HCEC 1CT (cell line): ENCODE measurements at places on chromosomes 7 and 10.

DNA sequence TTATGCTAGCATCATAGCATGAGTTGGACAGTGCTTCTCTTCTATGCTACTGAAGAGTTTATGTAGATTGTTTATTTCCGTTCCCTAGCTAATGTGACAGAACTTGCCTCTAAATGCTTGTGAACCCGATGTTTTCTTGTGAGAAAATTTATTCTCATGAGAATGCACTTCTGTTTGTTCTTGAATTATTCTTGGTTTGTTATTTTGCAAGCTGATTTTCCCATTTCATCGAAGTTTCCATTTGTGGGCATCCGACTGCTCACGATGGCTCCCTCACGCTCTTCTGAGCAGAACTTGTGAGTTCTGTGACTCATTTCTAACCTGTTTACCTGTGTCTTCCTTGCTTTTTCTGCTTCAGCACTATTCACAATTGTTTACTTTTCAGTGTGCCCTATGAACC, 59.9 kb downstream of the WDFY4 start:
- no peak for DNase-seq

DNA sequence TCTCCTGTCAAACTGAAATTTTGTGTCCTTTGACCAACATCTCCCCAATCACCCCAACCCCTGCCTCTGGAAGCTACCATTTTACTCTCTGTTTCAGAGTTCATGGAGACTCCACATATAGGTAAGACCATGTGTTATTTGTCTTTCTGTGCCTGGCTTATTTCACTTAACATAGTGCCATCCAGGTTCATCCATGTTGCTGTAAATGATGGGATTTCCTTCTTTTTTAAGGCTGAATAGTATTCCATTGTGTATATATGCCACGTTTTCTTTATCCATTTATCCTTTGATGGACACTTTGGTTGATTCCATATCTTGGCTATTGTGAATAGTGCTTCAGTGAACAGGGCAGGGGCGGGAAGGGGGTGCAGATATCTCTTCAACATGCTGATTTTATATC, 18.0 kb upstream of the FBXW4 start:
- no peak for DNase-seq

GRCh38 chr10:13047529-13048206, 46.2 kb upstream of the CCDC3 start:
- no peak for DNase-seq

GRCh38 chr7:101744588-101744987, 72.8 kb upstream of the CUX1 start:
- DNase-seq = no peak

DNA sequence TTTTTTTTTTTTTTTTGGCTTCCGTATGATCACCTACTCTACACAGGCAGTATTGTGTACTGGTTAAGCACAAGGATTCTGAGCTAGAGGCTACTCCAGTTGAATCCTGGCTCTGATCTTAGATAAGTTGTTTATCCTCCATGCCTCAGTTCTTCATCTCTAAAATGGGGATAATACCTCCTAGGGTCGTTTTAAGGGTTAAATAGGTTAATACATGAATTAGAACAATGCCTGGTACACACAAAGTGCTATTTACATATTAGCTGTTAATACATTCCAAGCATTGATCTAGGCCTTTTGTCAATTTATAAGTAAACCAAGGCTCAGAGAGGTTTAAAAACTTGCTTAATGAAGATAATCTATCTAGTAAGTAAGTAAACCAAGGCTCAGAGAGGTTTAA, 59.0 kb downstream of the ST7 start:
- DNase-seq = no peak

DNA sequence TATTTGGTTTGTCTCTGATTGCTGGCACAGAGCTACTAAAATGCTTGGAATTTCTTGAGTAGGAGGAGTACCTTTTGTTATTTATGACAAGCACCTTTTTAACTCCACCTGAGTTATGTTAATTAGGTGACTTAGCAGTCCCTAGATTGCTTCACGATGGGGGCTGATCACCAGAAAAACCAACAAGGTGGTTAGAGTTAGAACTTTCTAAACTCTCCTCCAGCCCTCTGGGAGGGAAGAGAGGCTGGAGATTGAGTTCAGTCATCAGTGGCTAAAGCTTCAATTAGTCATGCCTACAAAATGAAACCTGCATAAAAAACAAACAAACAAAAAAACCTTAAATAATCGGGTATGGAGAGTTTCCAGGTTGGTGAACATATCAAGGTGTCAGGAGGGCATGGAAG, 23.6 kb upstream of the ING3 start:
- no peak for DNase-seq

DNA sequence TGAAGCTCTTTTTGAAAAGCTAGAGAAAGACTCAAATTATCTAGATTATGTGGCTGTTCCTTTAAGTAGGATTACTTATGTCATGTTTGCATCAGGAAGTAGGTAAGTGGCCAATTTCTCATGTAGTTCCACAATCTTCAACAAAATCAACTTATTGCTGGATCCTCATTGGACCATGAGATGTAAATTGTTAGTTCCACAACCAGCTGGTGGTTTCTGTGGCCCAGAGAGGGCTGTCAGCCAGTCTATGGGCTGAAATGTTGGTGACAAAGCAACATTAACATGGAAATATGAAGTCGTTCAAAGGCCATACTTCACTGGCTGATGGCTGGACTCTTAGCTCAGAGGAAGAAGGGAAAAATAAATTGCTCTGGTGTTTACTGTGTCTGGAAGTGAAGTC, 157.9 kb downstream of the PLXDC2 start:
- DNase-seq = no peak

GRCh38 chr10:112498806-112499205, 51.8 kb downstream of the VTI1A start:
- no peak for DNase-seq

DNA sequence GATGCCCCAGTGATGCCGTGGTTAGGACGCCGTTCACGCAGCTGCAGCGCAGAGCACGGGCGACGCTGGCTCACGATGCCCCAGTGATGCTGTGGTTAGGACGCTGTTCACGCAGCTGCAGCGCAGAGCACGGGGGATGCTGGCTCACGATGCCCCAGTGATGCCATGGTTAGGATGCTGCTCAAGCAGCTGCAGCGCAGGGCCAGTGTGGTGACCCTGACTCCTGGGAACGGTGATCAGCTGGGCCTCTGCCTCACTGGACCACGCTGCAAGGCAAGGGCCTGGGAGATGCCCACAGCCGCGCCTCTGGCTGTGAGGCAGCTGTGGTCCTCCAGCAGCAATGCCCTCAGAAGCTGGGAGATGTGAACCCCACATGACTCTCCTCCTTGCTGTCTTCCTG, 280.6 kb downstream of the DNAJB6 start:
- DNase-seq = no peak

DNA sequence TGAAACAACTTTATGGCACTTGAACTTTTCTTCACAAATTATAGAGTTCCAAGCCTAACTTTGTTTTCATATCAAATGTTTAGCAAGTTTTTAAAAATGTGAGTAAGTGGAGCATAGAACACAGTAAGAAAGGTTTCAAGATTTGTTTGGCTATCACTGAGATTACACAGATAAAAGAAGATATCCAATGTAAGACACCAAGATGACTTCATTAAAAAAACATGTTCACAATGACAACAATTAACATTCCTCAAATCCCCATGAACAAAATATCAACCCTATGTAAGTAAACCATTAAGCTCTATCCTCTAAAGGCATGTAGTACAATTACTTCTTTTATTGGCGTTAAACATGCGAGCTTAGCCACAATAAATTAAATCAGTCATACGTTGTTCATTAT, 129.7 kb downstream of the RELN start:
- DNase-seq = no peak

DNA sequence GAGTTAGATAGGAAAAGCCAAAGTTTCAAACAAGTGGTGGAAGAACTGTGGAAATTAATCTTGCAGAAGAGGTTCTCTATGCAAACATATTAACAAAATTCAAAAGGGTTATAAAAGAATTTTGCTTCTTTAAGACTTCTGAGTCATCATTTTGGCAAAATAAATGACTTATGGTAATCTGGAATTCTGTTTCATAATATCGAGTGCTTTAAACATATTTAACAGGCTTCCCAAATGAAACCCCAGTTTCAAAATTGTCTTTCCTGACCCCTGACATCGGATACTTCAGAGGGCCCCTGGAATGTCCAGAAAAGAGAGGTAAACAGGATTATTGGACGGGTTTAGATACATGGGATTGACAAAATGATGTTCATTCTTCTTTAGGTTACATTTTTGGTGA, 444.6 kb downstream of the HTR7 start:
- DNase-seq = peak; percentile 79

DNA sequence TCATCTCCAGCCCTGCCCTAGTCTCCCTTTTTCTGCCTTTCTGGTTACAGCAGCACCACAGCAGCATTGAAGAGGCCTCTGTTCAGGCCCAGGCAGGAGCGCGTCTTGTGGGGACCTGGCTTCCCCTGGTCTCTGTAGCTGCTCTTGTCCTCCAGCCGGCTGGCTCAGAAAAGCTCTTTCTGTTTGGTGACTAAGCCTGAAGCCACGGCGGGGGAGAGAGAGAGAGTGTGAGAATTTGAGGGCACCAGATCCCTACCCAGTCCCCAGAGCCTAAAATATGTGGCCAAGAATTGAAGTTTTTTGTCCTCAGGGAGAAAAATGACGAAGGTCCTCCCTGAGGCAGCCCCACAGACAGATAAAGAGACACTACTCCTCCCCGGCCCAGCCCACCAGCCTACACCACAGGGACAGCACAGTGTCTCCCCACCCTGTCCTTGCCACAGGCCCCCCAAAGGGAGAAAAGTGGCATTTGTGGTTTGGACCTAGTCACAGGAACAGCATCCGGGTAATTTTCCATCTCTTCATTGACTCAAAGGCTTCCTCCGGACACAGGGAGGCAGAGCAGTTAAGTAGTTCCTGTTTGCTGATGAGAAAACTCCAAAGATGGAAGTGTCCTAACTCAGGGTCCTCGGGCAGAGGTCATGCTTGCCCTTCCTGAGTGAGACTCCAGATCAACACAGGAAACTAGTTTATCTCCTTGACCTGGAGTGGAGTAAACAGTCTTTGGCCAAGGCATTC, 13.3 kb upstream of the FAM180A start:
- peak; percentile 58 for DNase-seq

- DNase-seq = no peak
These were observed 71.5 kb downstream of the WAPL start for GRCh38 chr10:86449926-86450558.

DNA sequence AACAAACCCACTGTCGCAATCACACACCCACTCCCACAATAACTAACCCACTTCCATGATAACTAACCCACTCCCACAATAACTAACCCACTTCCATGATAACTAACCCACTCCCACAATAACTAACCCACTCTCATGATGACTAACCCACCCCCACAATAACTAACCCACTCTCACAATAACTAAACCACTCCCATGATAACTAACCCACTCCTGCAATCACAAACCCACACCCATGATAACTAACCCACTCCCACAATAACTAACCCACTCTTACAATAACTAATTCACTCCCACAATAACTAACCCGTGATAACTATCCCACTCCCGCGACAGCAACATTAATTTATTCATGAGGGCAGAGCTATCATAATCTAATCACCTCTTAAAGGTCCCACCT, 105.8 kb downstream of the COL13A1 start:
- no peak for DNase-seq

- peak; percentile 87 for DNase-seq
These were observed 23.3 kb downstream of the YAE1 start for GRCh38 chr7:39589323-39590111.

DNA sequence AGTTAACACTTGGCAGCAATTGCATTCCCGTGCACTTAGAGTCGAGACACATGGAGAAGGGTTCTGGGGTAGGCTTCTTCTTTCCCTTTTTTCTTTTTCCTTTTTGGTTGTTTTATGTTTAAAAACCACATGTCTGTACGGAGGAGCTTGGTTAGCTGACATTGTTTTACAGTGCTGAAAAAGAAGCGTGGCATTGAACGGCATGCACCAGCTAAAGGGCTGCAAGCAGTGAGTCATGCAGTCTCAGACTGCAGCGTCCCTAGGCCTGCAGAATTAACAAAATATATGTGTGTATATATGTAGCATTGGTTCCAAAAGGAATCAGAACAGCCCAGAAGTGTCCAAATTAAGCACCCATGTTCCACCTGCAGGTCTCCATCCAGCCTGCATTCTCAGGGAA, 211.0 kb downstream of the TCF7L2 start:
- no peak for DNase-seq

GRCh38 chr7:17989546-17989945, 38.1 kb downstream of the PRPS1L1 start:
- peak; percentile 49 for DNase-seq

GRCh38 chr10:128324058-128324827, 198.0 kb upstream of the MKI67 start:
- DNase-seq = no peak

- DNase-seq = no peak
These were observed 137.0 kb upstream of the ADAM12 start for GRCh38 chr10:126525326-126525725.

DNA sequence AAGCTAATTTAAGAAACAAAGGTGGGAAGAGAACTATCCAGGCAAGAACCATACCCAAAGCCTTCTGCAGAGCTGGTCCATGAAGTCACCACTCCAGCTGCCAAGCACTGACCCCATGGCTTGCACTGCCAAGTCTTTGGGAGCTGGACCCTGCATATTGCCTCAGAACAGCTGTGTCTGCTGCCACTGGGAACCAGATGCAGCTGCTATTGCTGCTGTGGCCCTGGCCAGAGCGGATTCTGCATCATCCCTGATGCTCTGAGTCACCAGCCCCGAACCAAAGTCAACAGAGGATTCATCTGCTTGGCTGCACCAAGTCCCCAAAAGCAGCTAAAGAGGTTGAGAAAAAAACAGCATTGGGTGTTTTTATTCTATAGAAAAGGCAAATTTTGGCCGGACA, 39.2 kb upstream of the GSAP start:
- peak; percentile 96 for DNase-seq

DNA sequence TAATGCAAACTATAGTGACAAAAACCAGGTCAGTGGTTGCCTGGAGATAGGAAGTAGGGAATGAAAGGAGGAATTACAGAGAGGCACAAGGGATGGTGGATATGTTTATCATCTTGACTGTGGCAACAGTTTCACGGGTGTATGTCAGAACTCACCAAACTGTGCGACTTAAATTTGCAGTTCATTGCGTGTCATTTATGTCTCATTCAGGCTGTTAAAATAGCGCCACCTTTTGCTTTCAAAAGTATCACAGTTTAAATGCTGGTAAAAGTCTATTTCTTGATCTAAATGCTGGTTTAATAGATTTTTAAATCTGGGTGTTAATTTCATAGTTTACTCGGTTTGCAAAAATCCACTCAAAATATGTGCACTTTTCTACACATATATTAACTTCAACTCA, 51.0 kb downstream of the PTTG1IP2 start:
- DNase-seq = peak; percentile 40

- DNase-seq = no peak
These were observed 265.9 kb upstream of the MKLN1 start for GRCh38 chr7:131061818-131062217.

- DNase-seq = no peak
These were observed 85.4 kb upstream of the PLXDC2 start for GRCh38 chr10:19730907-19731217.
